Heart left ventricle (tissue), 16 donors: ENCODE measurements at places on chromosomes 16 and 17. TPM values are rescaled to one million over a fixed set of nuclear protein-coding genes. Genes with fewer than 3 reads are reported as not detected.

Gene TMC8
- 1.5 TPM for total RNA-seq

Gene CTRB2
- total RNA-seq, result not detected

Gene CKLF
- 18.2 TPM for total RNA-seq

Gene CD7
- 0.21 TPM for total RNA-seq

Gene PARD6A
- total RNA-seq, result 2.2 TPM

Gene ITGB4
- 13.7 TPM for total RNA-seq

Gene RNF112
- 1.1 TPM for total RNA-seq

Gene EMP2
- total RNA-seq, result 68.7 TPM

Gene PHOSPHO1
- 1.0 TPM for total RNA-seq

Gene NPIPB8
- not detected for total RNA-seq

Gene PRKAR1A
- total RNA-seq, result 641 TPM

Gene TBC1D3
- not detected for total RNA-seq

Gene ABCA6
- total RNA-seq, result 30.1 TPM

Gene ZNF423
- 7.3 TPM for total RNA-seq

Gene BRD7
- 42.5 TPM for total RNA-seq

Gene TBC1D3C
- total RNA-seq, result not detected

Gene FOXL1
- total RNA-seq, result 0.44 TPM

Gene SNAI3
- 2.9 TPM for total RNA-seq

Gene SEPTIN12
- total RNA-seq, result not detected

Gene PTX4
- total RNA-seq, result not detected

Gene NRN1L
- total RNA-seq, result not detected

Gene IL17C
- total RNA-seq, result not detected

Gene RPL26
- total RNA-seq, result 1,067 TPM

Gene HASPIN
- total RNA-seq, result 0.19 TPM

Gene ABCC11
- not detected for total RNA-seq

Gene KLHL10
- total RNA-seq, result not detected

Gene G6PC1
- not detected for total RNA-seq

Gene EVPLL
- not detected for total RNA-seq

Gene CACNG5
- not detected for total RNA-seq

Gene CCL4L2
- total RNA-seq, result not detected

Gene ZFP3
- 14.5 TPM for total RNA-seq

Gene FAM83G
- 1.2 TPM for total RNA-seq

Gene LRRC75A
- 0.69 TPM for total RNA-seq

Gene FNDC8
- total RNA-seq, result not detected
